AG09319 (cell line): ENCODE measurements at places on chromosomes 16 and 17.
A peak's percentile ranks its signal among the peaks of the same experiment; 100 is the strongest.

GRCh38 chr17:42521036-42521435, 15.0 kb upstream of the NAGLU start:
- DNase-seq, result no peak

DNA sequence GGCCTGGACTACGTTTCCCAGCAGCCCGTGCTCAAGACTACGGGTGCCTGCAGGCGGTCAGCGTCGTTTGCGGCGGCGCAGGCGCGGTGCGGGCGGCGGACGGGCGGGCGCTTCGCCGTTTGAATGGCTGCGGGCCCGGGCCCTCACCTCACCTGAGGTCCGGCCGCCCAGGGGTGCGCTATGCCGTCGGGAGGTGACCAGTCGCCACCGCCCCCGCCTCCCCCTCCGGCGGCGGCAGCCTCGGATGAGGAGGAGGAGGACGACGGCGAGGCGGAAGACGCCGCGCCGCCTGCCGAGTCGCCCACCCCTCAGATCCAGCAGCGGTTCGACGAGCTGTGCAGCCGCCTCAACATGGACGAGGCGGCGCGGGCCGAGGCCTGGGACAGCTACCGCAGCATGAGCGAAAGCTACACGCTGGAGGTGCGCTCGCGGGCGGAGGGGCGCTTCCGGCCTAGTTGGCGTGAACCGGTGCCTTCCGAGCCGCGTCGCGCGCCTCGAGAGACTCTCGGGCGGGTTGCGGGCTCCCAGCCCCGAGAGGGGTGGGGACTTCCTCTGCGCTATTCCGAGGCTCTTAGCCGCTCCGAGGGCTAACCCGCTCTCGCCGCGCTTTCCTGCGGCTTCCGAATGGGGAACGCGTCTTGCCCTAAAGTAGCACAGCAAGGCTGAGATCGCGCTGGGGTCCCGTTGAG, at the start of gene RBL2:
TSS of gene RBL2 (plus strand) at position 95 of the 689 bp plus-strand sequence. CDS start at position 181, 86 bp downstream.
- peak; percentile 44 for DNase-seq

DNA sequence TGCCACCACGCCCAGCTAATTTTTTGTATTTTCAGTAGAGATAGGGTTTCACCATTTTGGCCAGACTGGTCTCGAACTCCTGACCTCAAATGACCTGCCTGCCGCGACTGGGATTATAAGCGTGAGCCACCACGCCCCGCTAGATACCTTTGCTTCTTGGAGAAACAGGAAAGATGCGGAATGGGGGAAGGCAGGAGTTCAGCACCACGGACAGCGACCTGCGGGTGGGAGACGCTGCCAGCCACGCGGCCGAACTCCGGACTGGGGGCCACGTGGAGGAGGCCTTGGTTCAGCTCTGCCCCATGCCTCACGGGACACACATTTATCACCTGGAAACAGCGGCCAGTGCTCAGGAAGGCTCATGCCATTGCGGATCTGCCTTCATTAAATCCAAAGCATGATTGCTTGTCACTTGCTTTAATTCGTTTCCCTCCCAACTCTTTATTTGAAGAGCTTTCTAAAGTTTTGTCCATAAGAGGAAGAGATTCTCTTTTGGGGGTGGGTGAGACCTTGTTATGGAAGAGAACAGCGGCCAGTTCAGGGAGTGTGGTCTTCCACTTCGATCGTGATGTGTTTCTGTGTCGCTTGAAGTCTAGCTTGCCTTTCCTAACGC, 219.9 kb downstream of the ENGASE start:
- no peak for DNase-seq

- no peak for DNase-seq
These were observed 64.3 kb upstream of the RBL2 start for GRCh38 chr16:53369921-53370320.

DNA sequence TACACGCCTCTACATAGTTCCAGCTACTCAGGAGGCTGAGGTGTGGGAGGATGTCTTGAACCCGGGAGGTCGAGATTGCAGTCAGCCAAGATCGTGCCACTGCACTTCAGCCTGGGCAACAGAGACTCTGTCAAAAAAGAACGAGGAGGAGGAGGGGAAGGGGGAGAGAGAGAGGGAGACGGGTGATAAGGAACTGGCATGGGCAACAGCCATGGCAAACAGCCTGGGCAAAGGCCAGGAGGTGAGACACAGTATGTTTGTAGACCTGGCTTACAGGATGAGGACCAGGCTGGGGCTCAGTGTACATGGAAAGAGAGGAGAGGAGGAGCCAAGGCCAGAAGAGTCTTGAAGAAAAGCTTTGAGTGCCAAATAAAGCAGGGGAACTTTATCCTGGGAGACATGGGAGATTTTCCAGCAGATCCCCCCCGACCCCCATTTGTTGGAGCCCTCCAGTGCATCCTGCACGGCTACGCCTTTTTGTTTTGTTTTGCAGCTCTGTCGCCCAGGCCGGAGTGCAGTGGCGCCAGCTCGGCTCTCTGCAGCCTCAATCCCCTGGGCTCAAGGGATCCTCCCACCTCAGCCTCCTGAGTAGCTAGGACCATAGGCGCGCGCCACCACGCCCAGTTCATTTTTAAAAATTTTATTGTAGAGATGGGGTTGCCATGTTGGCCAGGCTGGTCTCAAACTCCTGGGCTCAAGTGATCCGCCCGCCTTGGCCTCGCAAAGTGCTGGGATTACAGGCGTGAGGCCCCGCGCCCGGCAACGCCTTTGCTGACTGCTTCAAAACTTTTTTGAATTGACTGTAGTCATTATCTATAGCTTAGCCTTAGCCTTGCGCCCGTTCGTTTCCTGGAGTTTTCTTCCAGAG, 1.3 kb upstream of the ALKBH5 start:
- no peak for DNase-seq
